ENCODE measurements at places on chromosomes 5 and 9.

GRCh38 chr5:53965459-53965858, 344.9 kb downstream of the ARL15 start:
- peak; percentile 9 for DNase-seq

GRCh38 chr5:169037466-169037865, 263.5 kb downstream of the SLIT3 start:
- no peak for DNase-seq

DNA sequence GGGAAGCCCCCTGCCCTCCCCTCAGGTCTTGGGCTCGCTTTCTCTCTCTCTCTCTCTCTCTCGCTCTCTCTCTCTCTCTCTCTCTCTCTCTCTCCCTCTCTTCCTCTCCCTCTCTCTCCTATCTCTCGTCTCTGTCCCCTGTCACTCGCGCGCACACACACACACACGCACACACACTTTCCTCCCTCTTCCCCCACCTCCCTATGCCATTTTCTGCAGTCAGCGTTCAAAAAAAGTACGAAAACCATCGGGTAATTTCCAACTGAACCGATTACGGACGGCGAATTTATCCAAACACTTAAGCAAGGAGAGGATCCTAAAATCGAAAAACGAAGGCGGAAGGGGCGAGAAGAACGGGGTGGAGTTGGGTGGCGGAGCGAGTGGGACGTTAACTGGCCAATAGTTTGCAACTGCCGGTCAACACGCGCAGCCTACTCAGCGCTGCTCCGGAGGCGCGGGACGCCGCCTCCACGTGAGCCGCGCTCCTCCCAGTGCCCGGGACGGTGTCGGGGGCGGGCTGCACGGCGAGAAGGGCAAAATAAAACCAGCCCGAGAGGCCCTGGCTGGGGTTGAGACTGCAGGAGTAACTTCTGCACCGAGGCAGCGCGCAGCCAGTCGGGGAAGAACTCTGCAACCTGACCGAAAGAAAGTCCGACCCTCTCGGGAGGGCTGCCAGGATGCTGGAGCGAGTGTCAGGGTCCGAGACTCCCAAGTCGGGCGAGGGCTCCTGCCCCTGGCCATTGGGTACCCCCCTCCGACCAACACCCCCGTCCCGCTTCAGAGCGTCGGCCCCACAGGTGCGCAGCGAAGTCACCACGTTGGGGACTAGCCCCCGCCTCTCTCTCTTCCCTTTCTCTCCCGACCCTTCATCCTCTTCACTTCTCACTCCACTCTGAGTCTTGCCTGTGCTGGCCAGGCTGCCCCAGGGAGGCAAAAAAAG, 24.9 kb upstream of the ELAVL2 start:
- no peak for DNase-seq

GRCh38 chr9:132200706-132201105, 38.8 kb downstream of the NTNG2 start:
- DNase-seq, result no peak

DNA sequence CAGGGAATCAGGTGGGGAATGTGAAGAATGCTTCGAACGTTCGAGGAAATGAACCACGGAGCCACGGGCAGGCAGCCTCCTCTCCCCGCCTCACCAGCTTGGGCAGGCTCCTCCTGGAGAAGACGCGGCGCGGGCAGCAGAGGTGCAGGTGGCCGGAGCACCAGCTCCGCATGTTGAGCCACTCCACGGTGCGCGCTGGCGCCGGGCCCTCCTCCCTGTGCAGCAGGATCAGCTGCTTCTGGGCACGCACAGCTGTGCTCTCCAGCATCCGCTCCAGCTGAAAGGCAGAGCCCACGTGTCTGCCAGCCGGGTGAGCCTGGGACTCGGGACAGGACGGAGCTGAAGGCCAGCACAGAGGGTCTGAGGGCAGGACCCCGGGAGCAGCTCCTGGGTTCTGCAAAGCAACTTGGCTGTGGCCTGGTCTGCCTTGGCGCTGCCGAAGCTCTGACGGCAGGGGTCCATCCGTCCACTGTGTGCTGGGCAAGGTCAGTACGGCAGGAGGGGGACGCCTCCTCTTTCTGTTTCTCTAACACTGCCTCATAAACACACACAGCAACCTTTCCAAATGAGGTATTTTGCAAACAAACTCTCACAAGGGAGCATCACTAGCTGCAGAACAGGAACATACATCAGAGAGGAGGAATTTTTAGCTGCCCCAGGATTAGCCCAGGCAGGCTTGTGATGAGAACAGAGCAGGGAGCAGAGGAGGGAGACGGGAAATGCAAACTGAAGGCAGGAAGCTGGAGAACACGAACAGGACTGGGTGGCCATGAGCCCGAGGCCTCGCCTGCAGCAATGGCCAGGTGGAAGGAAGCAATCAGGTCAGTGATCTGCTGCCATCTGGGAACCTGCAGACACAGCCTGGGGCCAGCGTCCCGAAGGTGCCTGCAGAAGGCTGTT, 20.1 kb upstream of the NSMF start:
- no peak for DNase-seq

DNA sequence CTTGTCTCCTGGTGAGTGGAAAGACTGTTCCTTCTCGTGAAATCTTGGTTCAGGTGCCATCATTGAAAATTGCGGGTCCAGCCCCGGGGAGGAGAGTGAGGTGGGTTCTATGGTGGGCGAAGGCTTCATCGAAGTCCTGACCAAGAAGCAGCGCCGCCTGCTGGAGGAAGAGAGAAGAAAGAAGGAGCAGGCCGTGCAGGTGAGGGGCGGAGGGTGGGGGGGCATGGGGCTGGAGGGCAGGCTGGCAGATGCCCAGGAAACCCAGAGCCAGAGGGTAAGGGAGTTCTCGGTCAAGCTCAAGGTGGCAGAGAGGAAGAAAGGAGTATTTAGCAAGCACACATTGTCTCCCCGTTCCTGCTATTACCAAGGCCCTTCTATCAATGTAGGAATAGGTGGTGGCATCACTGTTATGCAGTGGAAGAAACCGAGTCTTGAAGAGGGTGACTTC, 24.3 kb upstream of the POMT1 start:
- DNase-seq, result peak; percentile 8

- DNase-seq, result no peak
Measured at GRCh38 chr5:119752921-119753886, 123.8 kb downstream of the FAM170A start.

DNA sequence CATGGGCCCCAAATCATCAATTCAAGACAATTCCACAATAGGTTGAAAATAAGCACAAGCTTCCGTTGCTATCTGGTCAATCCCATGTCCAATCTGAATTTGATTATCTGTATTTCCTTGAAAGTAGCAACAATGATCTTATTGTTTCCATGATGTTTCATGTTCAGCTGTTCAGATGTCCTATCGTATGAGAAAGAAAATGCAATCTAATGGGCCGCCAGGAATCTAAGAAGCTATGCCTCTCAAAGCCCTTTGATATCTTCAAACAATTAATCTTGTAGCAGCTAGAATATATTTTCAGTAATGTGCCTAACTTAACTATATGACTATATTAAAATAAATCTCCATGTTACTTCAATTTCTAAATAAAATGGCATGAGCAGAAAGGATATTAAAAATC, 32.1 kb upstream of the ALDOB start:
- DNase-seq, result no peak

DNA sequence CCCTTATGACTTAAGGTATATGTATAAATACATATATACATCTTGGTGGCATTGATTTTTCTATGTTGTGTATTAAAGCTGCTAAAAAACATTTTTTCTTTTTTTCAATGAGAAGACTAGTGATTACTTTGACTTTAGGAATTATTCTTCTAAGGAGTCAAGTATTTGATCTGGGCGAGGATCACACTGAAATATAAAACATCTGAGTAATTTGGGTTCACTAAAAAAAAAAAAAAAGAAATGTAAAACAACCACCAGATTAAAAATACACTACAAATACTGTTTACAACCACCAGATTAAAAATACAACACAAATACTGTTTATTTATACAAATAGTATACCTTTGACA, 9.0 kb downstream of the UBAP1 start:
- DNase-seq, result no peak

- DNase-seq, result no peak
Measured at GRCh38 chr9:94097788-94098414, 13.6 kb downstream of the PTPDC1 start.

- peak; percentile 70 for DNase-seq
Measured at GRCh38 chr5:72108202-72109061, 1.2 kb downstream of the MAP1B start.

GRCh38 chr9:136387217-136387616, 12.8 kb downstream of the SNAPC4 start:
- no peak for DNase-seq

GRCh38 chr9:69719983-69720382, 39.8 kb downstream of the PTAR1 start:
- no peak for DNase-seq

DNA sequence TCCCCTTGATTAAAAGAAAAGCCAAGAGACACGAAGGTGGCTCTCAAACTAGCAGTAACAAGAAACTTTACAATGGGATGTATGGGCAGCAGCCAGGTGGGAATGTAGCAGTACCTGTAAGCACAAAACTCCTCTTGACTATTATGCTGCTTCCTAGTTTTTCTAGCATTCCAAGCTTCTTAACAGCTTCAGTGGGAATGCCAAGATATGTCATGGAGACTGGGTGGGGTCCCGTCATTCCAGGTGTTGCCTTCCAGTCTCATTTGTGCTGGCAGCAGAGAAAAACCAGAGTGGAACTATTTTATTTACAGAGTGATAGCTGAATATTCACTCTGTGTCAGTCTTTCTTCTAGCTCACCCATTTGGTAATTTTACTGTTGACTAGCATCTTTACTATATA, 236.6 kb downstream of the ARL15 start:
- no peak for DNase-seq

DNA sequence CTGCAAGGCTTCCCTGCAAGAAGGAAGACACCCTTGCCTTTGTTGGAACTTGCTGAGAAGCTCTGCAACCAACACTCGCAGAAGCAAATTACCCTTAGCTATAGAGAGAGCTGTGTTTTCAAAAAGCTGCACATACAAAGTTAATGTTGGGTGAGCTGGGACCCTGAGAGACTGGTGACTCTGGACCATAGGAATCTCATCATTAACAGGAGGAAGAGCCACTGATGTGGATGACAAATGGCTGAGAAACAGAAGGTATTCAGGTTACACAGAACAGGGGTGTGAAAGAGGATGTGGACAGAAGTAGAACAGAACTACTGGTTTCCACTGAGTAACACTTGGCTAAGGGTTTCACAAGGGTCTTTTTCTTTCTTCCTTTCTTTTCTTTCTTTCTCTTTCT, 493.5 kb downstream of the IRX1 start:
- no peak for DNase-seq

GRCh38 chr5:109163336-109163735, 246.4 kb downstream of the PJA2 start:
- DNase-seq, result no peak

- DNase-seq, result peak; percentile 9
Measured at GRCh38 chr9:134321946-134322741, 4.1 kb upstream of the RXRA start.

DNA sequence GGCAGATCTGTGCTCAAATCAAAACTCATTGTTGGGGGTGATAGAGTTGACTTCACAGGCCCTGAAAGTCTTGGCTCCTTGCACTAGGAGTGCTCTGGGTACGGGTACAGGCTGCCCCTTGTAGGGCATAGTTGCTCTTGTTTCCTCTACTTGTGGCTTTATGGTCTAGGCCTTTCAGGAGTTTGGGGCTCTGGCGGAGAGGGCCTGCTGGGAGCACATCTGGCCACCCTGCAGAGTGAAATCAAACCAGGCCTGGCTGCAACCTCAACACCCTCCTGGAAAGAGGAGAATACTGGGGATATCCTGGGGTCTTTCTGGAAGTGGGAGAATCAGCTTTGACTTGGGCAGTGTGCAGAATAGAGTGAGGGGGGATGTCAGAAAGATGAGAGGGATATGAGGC, 1.5 kb downstream of the TGFBI start:
- DNase-seq, result no peak

GRCh38 chr9:90795871-90796317, 5.7 kb upstream of the SYK start:
- peak; percentile 69 for DNase-seq

DNA sequence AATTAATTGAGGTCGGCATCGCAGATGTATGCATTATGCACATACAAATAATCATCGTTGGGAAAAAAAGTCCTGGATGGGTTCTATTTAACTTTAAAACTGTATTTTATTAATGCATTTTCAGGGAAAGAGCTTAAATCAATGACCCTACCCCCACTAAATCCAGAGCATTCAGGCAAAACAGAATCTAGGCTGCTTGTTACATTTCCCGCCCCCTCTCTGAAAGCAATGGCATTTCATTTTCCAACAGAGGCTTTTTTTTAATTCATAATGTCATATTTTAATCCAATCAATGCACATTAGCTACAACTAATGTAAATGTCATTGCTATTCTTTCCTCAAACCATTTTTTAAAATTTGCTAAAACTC, 117.4 kb upstream of the GRIA1 start:
- no peak for DNase-seq

Data from OCI-M1 (cell line).